ENCODE measurements at places on chromosomes 5 and 9. TPM values are rescaled to one million over a fixed set of nuclear protein-coding genes. Genes with fewer than 3 reads are reported as not detected.

The SLC6A7 gene
- 0.25 TPM for total RNA-seq

The RAD50 gene
- total RNA-seq = 29.0 TPM

The GFI1B gene
- not detected for total RNA-seq

The GMCL2 gene
- not detected for total RNA-seq

The SNCAIP gene
- 11.3 TPM for total RNA-seq

The PCDHGB2 gene
- total RNA-seq = 8.3 TPM

The CDH9 gene
- not detected for total RNA-seq

The WHRN gene
- total RNA-seq = 9.1 TPM

The NTNG2 gene
- total RNA-seq = 0.98 TPM

The CDH18 gene
- not detected for total RNA-seq

GRCh38 chr9:15278839-15279238 is 28.2 kb downstream of the TTC39B start:
- no peaks in the 10 kb centered on the region for H3K4me1 ChIP-seq
- H3K36me3 ChIP-seq = no peaks in the 10 kb centered on the region
- H3K27ac ChIP-seq = no peak overlapping the region
- no peaks in the 10 kb centered on the region for H3K27me3 ChIP-seq
- DNase-seq = no peak

DNA sequence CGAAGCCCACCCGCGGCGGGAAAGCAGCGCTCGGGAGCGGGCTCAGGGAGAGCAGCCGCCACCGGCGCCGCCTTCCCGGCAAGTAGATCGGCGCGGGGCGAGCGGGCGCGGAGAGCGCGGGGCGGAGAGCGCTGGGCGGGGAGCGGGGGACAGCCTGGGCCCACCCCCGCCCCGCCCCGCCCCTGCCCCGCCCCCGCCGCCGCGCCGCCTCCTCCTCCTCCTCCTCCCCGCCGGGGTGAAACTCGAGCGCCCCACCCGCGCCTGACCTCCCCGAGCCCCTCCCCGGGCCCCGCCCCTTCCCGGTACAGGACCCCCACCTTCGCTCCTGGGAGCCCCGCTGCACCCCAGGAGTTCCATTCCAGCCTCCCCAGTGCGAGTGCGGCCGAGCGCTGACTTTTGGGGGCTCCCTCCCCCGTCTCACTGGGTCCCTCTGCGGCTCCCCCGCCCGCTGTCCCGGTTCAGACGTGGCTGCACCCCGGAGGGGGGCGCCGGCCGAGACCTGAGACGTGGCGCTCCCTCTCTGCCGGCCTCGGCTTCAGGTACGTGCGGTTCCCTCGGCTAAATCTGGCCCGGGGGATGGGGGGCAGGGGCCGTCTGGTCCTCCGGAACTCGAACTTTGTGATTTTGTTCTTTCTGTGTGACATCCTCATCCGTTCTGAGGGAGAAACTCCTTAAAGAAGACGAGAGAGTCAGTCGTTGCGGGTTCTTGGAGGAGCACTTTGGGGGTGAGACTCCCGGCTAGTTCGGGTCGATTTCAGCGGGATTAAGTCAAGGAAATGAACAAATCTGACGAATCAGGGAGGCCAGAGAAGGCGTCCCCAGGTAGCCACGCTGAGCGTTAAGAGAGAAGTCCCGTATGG is at the start of gene SEMA5A:
SEMA5A (minus strand) TSS at position 84 of the 860 bp plus-strand sequence. CDS start 166,129 bp downstream, outside the sequence.
- no peaks in the 10 kb centered on the region for H3K27me3 ChIP-seq
- H3K4me1 ChIP-seq = peaks cover 24% of the 10 kb centered on the region
- H3K36me3 ChIP-seq = peaks cover 7% of the 10 kb centered on the region
- H3K27ac ChIP-seq = peak within 1 kb of the TSS; percentile 88

DNA sequence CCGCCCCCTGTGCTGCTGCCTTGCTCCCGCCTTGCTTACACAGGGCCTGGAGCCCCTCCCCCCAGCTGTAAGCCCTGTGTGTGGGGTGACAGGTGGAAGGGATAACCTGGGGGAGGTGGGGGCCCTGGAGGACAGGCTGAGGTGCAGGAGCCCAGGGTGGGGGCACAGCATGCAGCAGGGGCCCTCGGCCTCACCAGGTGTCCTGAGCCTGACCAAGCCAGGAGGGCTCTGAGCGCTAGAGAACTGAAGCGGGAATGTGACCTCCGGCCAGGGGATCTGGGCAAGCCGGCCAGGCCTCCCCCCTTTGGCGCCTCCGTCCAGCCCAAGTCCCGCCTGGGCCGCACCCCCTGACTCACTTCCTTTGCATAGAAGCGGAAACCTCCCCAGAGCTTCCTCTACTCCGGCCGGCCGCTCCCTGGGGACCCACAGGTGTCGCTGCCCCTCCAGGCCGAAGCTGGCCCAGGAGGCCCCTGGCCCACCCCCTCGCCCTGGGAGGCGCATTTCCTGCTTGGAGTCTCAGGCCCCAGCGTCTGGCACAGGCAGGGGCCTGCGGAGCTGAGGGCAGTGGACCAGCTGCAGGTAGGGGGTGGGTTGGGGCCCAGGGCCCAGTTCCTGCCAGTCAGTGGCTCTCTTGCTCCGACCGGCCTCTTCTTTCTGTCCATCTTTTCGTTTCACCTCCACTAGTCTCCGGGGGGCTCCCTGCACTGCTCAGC is at the start of gene TOR4A:
TOR4A (plus strand) TSS at position 398 of the 713 bp plus-strand sequence. CDS start 964 bp downstream, outside the sequence.
- peaks cover 5% of the 10 kb centered on the region for H3K36me3 ChIP-seq
- H3K27me3 ChIP-seq = no peaks in the 10 kb centered on the region
- DNase-seq = peak; percentile 88
- H3K27ac ChIP-seq = peak within 1 kb of the TSS; percentile 78

DNA sequence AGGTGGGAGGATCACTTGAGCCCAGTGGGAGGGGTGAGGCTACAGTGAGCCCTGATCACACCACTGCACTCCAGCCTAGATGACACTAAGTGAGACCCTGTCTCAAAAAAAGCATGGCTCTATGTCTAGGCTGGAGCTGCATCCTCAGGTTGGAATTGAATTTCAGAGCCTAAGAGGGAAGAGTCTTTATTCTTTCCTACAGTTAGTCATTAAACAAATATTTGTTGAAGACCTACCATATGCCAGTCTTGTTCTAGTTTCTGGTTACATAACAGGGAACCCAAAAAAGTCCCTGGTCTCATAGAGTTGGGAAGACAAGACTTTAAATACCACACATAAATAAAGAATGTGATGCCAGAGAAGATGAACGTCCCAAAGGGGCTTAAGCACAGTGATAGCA is 6.9 kb upstream of the GRPEL2 start:
- H3K36me3 ChIP-seq = peaks cover 4% of the 10 kb centered on the region
- H3K4me3 ChIP-seq = no peak overlapping the region
- DNase-seq = no peak
- H3K27ac ChIP-seq = no peak overlapping the region
- no peaks in the 10 kb centered on the region for H3K27me3 ChIP-seq
- no peaks in the 10 kb centered on the region for H3K4me1 ChIP-seq

- no peaks in the 10 kb centered on the region for H3K27me3 ChIP-seq
- no peaks in the 10 kb centered on the region for H3K36me3 ChIP-seq
- H3K4me1 ChIP-seq = peaks cover 5% of the 10 kb centered on the region
- H3K4me3 ChIP-seq = no peak overlapping the region
These were observed 5.3 kb upstream of the ZNF782 start for GRCh38 chr9:96859461-96860198.

- H3K27ac ChIP-seq = no peak overlapping the region
- no peaks in the 10 kb centered on the region for H3K27me3 ChIP-seq
- no peaks in the 10 kb centered on the region for H3K36me3 ChIP-seq
- no peak for DNase-seq
These were observed 11.4 kb downstream of the BHMT start for GRCh38 chr5:79122973-79123372.

DNA sequence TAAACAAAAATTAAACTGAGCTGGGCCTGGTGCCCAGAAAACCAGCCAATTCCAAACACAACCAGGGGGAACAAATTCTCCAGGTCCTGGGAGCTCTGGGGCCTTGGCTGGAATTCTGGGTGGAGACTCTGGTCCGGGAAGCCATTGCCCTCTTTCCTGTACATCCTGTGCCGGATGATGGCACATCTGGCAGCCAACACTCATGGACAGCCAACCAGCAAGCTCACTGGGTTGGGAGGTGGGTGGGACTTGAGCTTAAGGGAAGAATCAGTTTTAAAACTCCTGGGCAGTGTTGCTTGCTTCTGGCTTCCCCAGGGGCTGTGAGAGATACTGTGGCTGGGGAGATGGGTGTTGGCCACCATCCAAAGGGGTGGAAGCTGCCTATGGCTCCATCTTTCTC is 56.1 kb downstream of the PCDH1 start:
- no peaks in the 10 kb centered on the region for H3K36me3 ChIP-seq
- DNase-seq = no peak
- H3K27me3 ChIP-seq = no peaks in the 10 kb centered on the region
- H3K4me1 ChIP-seq = peaks cover 6% of the 10 kb centered on the region

DNA sequence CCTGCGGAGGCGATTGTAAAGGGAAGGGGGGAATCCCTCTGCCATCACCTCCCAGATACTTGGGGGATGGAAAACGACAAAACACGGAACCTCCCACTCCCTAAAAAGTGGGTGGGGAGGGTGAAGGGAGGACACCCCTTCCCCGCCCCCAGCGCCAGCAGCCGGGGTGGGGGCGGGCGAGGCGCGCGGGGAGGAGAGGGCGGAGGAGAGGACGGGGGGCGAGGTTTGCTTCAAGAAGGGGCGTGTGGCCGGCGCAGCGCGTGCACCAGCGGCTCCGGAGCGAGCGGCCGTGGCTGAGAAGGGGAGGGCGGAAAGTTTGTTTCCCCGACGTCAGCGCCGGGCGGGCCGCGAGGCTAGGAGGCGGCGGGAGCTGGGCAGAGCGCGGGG is at the start of gene PRRX2:
PRRX2 (plus strand) TSS at position 259 of the 387 bp plus-strand sequence. CDS start 221 bp downstream, outside the sequence.
- peak within 1 kb of the TSS; percentile 82 for H3K4me3 ChIP-seq
- no peak for DNase-seq
- H3K4me1 ChIP-seq = peaks cover 32% of the 10 kb centered on the region

- no peaks in the 10 kb centered on the region for H3K36me3 ChIP-seq
- H3K27ac ChIP-seq = no peak overlapping the region
- no peak for DNase-seq
- no peaks in the 10 kb centered on the region for H3K4me1 ChIP-seq
These were observed 38.4 kb upstream of the SMIM23 start for GRCh38 chr5:171747061-171747859.

- no peak overlapping the region for H3K27ac ChIP-seq
- H3K36me3 ChIP-seq = no peaks in the 10 kb centered on the region
- H3K4me3 ChIP-seq = no peak overlapping the region
- H3K27me3 ChIP-seq = no peaks in the 10 kb centered on the region
- no peak for DNase-seq
These were observed 227.3 kb downstream of the EBF1 start for GRCh38 chr5:158872455-158872854.

- H3K36me3 ChIP-seq = no peaks in the 10 kb centered on the region
- H3K4me1 ChIP-seq = no peaks in the 10 kb centered on the region
- no peak for DNase-seq
- H3K27me3 ChIP-seq = no peaks in the 10 kb centered on the region
- H3K27ac ChIP-seq = no peak overlapping the region
These were observed 116.4 kb downstream of the NTRK2 start for GRCh38 chr9:84785792-84786547.

- no peaks in the 10 kb centered on the region for H3K27me3 ChIP-seq
- no peak overlapping the region for H3K4me3 ChIP-seq
- H3K36me3 ChIP-seq = no peaks in the 10 kb centered on the region
- H3K27ac ChIP-seq = peak overlapping the region; percentile 3
These were observed 81.3 kb downstream of the RAPGEF1 start for GRCh38 chr9:131658377-131659129.

- no peak overlapping the region for H3K4me3 ChIP-seq
- H3K36me3 ChIP-seq = no peaks in the 10 kb centered on the region
- DNase-seq = no peak
- no peaks in the 10 kb centered on the region for H3K27me3 ChIP-seq
These were observed 304.0 kb downstream of the PRELID2 start for GRCh38 chr5:145531038-145531734.

- no peak for DNase-seq
- H3K27me3 ChIP-seq = no peaks in the 10 kb centered on the region
- H3K36me3 ChIP-seq = no peaks in the 10 kb centered on the region
- no peak overlapping the region for H3K27ac ChIP-seq
- no peak overlapping the region for H3K4me3 ChIP-seq
These were observed 53.4 kb upstream of the GLIS3 start for GRCh38 chr9:4353236-4353635.

DNA sequence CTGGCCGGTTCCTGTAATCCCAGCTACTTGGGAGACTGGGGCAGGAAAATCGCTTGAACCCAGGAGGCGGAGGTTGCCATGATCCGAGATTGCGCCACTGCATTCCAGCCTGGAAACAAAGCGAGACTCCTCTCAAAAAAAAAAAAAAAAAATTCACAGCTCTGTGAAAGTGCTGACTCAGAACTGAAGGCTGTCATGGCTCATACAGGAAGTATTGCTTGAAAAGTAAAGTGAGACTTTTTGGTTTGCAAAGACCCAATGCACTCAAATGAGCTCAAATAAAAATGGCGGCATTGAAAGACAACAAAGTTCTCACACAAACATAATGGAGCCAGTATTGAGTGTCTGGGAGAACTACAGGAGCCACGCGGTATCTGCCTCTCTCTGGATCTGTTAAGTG is 202.1 kb downstream of the FBXL7 start:
- H3K27me3 ChIP-seq = no peaks in the 10 kb centered on the region
- H3K27ac ChIP-seq = no peak overlapping the region

DNA sequence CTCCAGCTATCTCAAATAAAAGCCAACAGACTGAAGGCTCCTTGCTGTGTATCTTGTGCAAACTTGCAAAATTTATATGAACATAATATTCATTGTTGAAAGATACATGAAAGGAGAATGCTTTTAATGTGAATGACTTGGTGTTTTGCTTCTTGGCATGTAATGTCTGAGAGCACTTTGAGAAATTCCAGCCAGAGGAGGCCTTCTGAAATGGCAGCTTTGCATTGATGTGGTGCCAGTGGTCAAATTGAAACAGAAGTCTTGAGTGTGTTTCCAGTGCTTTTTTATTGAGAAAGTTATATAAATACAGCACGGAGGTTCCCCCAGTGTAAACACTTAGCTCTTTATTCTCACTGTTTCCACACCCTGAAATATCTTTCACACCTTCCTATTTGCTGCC is 182.1 kb downstream of the ADCY2 start:
- H3K36me3 ChIP-seq = no peaks in the 10 kb centered on the region
- H3K27ac ChIP-seq = no peak overlapping the region
- no peaks in the 10 kb centered on the region for H3K4me1 ChIP-seq
- no peak overlapping the region for H3K4me3 ChIP-seq
- DNase-seq = no peak
- H3K27me3 ChIP-seq = no peaks in the 10 kb centered on the region

- H3K27ac ChIP-seq = no peak overlapping the region
- no peak for DNase-seq
- H3K36me3 ChIP-seq = no peaks in the 10 kb centered on the region
- no peaks in the 10 kb centered on the region for H3K4me1 ChIP-seq
- no peak overlapping the region for H3K4me3 ChIP-seq
These were observed 352.9 kb downstream of the DNAH5 start for GRCh38 chr5:13591621-13592020.

GRCh38 chr5:147369742-147370374 is 135.0 kb downstream of the STK32A start:
- no peaks in the 10 kb centered on the region for H3K4me1 ChIP-seq
- no peak for DNase-seq
- no peaks in the 10 kb centered on the region for H3K27me3 ChIP-seq
- no peaks in the 10 kb centered on the region for H3K36me3 ChIP-seq

- no peaks in the 10 kb centered on the region for H3K36me3 ChIP-seq
- peak overlapping the region; percentile 89 for H3K27ac ChIP-seq
- H3K4me1 ChIP-seq = peaks cover 26% of the 10 kb centered on the region
- no peaks in the 10 kb centered on the region for H3K27me3 ChIP-seq
These were observed 650 bp downstream of the ELP1 start for GRCh38 chr9:108933231-108933717.
